ENCODE measurements at places on chromosomes 4 and X.

DNA sequence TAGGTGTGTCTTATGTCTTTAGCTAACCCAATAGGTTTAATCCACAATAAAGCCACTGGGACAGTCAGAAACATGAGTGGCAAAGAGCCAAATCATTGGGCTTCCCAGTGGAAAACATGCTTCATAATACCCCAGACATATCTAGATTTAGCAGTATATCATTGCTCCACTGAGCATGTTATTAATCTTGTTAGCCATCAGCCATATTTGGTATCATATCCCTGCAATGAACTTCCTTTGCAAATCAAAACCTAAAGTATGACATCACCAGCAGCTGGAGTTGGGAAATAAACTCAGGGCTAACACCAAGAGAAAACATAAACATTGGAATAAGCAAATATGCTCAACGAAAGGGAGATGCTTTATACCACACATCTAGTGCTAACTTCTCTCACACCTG lies 280.8 kb upstream of the NOCT start:
- no peak for DNase-seq

GRCh38 chr4:54268151-54268550 lies 39.1 kb downstream of the PDGFRA start:
- no peak for DNase-seq

- no peak for DNase-seq
Observed at GRCh38 chrX:15465347-15465746, 27.8 kb downstream of the PIR start.

DNA sequence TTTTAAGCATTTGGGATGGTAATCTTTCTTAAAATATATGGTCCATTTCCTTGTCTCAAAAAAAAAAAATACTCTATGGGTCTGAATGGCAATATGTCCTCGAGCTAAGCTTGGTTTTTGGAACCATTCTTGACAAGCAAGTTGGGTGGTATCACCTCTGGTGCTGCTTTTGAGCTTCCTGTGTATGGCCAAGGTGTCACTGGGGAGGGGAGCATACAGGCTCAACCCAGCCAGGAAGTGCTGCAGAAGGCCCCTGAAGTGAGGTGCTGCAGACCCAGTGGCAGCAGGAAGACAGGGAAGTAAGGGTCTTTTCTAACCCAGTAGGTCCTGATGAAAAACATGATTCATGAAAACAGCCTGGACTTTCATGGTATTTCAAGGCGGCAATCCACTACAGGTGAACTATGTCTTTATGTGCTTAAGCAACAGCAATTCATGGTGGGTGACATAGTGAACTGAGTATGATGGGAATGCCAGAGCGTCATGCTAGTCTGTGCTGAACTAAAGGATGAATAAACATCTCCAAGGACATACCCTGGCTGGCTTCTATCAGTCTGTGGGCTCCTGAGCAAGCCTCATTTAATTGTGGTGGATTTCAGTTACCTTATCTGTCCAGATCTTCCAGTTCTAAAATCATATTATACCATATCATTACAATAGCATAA lies 15.1 kb downstream of the TRAPPC2 start:
- DNase-seq = no peak
